ENCODE measurements at places on chromosomes 12 and 14.
A peak's percentile ranks its signal among the peaks of the same experiment; 100 is the strongest.

DNA sequence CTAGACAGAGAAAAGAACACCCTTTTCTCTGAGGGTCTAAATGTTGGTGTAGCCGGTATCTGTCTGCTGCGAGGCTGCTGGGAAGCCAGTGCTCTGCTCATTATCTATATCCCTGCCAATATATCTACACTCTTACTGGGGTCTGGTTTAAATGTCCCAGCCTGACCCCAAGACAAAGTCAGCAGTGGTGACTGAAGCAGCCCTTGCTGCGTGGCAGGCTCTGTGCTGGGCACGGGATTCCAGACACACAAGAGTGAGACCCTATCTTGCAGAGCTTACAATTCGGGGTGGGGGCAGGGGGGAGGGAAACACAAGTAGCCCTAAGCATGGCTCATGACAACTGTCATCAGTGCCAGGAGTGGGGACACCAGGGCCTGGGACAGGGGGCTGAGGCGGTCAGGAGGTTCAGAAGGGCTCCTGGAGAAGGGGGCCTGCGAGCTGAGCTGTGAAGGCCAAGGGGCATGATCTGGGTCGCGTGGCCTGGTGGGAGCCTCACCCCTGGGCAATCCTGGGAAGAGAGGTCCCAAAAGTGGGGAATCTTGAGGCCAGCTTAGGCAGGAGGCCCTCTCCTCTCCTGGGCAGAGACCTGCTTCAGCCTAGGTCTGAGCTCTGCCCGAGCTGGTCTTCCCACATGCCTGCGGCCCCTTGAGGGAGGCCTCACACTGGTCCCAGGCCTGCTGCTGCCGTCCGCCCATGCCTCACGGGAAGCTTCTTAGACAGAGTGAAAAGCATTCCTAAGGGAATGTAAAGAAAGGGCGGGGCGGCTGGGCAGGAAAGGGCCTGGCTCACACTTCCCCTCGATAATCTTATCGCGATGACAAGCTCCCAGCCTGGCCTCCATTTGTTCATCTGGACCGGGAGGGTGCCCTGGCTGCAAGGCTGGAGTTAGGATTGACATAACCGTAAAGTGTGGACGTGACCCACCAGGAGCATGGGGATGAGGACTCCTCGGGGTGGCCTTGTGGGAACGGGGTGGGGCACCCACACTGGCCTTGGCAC is 7.3 kb upstream of the RCOR1 start:
- DNase-seq, result no peak

DNA sequence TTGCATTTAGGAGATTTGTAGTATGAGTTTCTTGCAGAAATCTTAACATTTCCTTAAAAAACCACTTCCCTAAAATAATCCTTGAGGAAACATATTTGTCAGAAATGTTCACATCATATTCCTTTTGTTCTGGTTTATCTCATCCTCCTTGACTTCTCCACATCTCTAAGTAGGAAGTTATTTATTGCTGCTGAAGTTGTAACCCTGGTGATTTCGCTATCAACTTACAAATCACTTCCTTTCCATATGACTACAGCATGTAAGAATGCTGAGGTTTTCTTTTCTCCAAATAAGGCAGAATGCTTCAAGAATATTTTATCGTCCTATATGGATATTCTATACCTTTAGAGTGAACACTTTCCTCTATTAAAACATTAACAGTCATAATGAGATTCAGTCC is 751.7 kb downstream of the NRXN3 start:
- no peak for DNase-seq

DNA sequence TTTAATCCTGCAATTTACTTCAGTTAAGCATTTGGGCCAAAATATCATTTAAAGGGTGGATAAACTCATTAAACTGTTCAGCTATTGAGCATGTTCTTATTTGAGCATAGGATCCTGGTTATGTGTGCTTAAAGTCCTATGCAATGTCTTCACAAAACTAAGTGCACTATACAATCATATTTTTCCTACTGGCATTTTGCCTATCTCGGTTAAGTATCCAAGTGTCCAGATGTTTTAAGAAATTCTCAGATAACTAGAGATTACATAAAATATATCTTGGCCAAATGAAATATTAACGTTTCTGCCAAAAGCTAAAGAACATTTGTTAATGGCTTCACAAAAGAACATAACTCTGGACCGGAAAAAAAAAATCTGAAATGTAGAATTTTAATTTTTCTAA is 250.8 kb upstream of the LRFN5 start:
- no peak for DNase-seq

- no peak for DNase-seq
These were observed 1067.3 kb downstream of the LRFN5 start for GRCh38 chr14:42673963-42674362.

GRCh38 chr14:54025661-54026060 is 69.0 kb upstream of the BMP4 start:
- no peak for DNase-seq

- DNase-seq, result no peak
These were observed 24.4 kb downstream of the CYP46A1 start for GRCh38 chr14:99708449-99708848.

- no peak for DNase-seq
These were observed 24.6 kb downstream of the NIN start for GRCh38 chr14:50806241-50806933.

DNA sequence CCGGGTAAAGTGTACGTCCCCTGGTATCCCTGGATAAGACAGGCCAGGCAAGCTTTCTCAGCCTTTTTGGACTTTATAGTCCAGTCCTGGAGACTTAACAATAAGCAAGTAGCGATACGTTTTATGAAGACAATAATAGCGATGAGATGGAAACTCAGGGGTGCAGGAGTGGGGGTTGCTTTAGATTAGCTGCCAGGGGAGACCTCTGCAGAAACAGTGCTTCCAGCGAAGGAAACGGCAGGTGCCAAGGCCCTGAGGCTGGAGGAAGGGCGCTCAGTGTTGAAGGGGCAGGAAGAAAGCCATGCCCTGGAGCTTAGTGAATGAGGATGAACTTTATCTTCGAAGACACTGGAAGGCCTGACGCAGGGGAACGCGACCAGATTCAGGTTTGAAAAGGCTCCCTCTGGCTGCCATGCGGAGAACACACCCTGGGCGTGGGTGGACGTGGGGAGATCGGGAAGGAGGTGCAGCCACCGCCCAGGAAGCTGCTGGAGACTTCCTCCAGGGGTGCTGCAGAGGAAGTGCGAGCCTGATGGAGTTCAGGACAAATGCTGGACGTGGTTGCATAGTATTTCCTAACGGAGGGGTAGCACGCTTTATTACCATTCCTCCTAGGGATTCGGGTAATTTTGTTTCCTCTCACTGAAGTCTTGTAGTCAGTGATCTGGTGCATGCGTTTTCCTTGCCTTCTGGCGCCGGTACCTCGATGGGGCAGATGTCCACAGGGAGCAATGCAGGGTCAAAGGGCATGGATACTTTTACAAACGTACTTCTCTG is 26.1 kb upstream of the UBC start:
- DNase-seq, result peak; percentile 84

DNA sequence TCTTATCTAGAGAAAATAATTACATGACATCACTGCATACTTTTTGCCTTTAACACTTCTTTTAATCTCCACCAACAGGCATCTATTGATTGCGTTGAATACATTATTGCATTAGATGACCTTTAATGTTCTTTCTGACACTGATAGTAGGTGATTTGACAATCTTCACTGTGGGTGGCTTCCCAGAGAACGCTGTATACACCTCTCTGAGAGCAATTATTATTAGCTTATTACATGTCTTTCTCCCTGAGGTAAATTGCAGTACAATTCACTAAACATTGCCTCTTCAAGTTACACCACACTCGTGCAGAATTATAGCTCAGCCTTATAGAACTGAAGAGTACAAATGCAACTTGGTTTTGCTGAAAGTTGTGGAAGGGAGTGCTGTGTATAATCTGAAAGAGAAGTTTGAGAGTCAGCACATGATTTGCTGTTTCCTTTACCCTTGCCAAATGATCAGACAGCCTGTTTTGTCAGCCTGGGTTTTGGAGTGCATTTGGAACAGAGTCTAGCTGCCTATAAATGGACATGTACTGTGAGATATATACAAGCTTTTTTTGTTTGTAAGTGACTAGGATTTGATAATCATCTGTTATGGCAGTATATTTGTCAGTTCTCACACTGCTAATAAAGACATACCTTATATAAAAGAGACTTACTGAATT is 369.2 kb downstream of the CCER1 start:
- no peak for DNase-seq

GRCh38 chr12:43795716-43796280 is 10.3 kb downstream of the TWF1 start:
- no peak for DNase-seq

DNA sequence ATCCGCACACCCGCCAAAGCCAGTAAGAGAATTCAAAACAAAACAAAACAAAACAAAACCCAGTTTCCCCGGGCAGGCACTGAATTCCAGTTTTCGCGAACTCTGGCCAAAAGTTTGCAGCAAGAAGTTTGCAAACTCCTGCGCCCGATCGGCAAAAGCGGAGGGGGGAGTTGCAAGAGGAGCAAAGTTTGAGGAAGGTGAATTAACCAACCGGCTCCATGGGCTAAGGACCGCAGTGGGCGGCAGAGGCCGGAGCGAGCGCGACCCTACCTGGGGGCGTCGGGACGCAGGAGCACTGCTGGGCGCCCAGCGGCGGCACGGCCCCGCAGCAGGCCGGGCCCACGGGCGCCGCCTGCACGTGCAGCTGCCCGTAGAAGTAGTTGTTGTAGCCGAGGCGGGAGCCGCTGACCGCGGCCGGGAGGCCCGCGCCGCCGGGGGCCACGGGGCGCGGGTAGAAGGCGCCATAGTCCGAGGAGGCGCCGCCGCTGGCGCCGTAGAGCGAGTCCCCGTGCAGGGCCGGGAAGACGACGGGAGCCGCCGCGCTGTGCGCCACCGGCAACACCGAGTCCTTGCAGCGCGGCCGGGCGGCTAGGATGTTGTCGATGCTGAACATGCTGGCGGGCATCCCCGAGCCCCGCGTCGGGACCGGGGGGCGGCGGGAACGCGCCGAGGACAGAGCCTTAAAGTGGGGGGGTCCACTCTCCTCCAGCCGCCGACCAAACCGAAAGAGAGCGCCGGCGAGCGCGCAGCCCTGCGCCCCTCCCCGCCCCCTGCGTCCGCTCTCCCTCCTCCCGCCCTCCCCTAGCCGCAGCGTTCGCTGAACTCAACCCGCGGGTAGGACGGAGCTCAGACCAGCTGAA is at the start of gene GSC:
GSC (minus strand) TSS at position 723 of the 860 bp plus-strand sequence; CDS start at position 625, 98 bp downstream.
- no peak for DNase-seq

GRCh38 chr14:55115460-55115859 is 13.6 kb upstream of the LGALS3 start:
- no peak for DNase-seq

- no peak for DNase-seq
These were observed 67.0 kb downstream of the DIP2B start for GRCh38 chr12:50571786-50572185.

DNA sequence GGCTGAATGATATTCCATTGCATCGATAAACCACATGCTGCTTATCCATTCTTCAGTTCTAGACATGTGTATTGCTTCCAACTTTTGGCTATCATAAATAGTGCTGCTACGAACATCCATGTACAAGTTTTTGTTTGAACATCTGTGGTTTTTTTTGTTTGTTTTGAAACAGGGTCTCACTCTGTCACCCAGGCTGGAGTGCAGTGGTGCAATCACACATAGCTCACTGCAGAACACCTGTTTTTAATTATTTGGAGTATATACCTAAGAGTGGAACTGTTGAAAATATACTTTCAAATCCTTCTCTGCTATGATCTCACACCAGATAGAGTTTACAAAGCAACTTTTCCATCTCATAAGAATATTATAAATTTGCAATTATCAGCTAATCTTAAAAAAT is 124.2 kb downstream of the TTC7B start:
- no peak for DNase-seq

GRCh38 chr12:107663277-107663676 is 22.3 kb upstream of the PWP1 start:
- DNase-seq, result no peak

DNA sequence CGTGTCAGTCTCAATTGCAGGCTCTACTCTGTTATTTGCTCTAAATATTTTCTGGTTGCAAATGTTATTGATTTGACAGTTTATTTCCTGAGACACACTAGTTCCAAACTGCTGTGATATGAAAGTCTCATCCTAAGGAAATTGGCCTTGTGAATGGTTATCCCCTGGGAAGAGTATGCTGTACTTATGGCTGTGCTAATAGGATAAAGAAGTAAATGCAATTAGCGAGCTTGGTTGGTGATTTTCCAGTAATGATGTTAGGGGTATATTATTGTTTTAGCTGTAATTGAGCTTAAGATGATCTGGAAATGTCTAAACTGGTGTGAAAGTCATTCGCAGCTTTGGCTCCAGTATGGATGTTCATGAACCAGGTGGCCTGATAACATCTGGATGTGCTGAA is 197.9 kb downstream of the SUDS3 start:
- no peak for DNase-seq

DNA sequence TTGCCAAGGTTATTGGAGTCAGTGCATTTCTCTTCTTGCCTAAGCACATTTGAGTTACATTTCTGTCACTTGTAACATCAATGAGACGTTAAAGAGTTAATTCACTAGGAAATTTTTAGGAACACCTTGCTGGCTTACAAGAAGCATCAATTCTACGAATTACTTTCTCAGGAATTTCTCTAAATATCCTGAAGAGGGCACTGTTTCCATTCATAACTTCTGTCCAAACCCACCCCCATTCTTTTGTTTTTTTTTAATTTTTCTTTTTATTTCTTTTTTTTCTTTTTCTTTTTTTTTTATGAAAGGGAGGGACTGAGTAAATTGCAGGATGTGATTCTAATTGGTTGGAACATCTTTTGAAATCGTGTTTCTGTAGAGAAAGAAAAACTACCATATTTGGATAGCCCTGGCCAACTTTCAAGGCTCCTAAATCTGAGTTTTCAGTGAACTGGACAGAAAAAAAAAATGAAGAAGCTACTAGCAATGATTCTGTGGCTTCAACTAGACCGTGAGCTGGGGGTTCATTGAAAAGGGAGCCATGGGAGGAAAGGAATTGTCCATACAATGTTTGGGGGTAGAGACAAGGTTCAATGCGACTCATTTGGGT is 285.3 kb downstream of the DAD1 start:
- no peak for DNase-seq

GRCh38 chr14:62144863-62145262 is 382.6 kb downstream of the SNAPC1 start:
- DNase-seq, result no peak

GRCh38 chr12:4141348-4142270 is 132.0 kb upstream of the CCND2 start:
- DNase-seq, result no peak

- DNase-seq, result no peak
These were observed 120.1 kb downstream of the AACS start for GRCh38 chr12:125185311-125185739.

- DNase-seq, result no peak
These were observed 14.7 kb downstream of the IL26 start for GRCh38 chr12:68210875-68211274.

- DNase-seq, result no peak
These were observed 10.4 kb upstream of the RMST start for GRCh38 chr12:97452230-97452629.

DNA sequence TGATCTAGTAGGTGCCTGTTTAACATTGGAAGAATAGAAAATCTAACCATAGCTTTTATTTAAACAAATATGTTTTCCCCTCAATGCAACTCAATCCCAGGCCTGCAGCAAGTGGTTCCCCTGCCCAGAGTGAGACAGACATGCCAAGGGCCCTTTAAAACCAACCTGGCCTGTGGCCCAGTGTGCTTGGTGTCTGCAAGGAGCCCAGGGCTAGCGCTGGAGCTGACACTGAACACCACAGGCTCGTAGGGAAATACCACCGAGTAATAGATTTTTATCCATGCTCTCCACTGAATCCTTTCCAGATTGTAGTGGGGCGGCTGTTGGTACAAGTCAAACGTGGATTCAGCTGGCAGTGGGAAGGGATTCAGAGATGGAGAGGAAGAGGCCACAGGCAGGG is 95.6 kb upstream of the NRXN3 start:
- no peak for DNase-seq
